Bronchus fibroblast of lung (primary cell): ENCODE measurements at places on chromosomes 6 and 20. TPM values are rescaled to one million over a fixed set of nuclear protein-coding genes. Genes with fewer than 3 reads are reported as not detected.

The TRAPPC3L gene
- total RNA-seq, result not detected in 2 replicates

The MYL9 gene
- 54.1 and 78.6 TPM in 2 replicates for total RNA-seq

The GLP1R gene
- total RNA-seq, result not detected in 2 replicates

The KHDRBS2 gene
- not detected in 2 replicates for total RNA-seq

The ULBP2 gene
- total RNA-seq, result 6.2 and 6.6 TPM in 2 replicates

The TMEM14C gene
- 151 and 160 TPM in 2 replicates for total RNA-seq

The APOM gene
- total RNA-seq, result 2.9 and 3.6 TPM in 2 replicates

The BPIFA1 gene
- total RNA-seq, result not detected in 2 replicates
